Uterus (tissue), 4 donors: ENCODE measurements at places on chromosomes 5 and 9. TPM values are rescaled to one million over a fixed set of nuclear protein-coding genes. Genes with fewer than 3 reads are reported as not detected.

The TMEM252 gene
- 0.69 TPM for total RNA-seq

The SOX30 gene
- total RNA-seq, result not detected

The SCAI gene
- total RNA-seq, result 17.3 TPM

The MYO10 gene
- total RNA-seq, result 30.7 TPM

The SLC1A3 gene
- total RNA-seq, result 15.8 TPM

The GABRA6 gene
- not detected for total RNA-seq

The SLC34A3 gene
- 0.48 TPM for total RNA-seq

The ORM2 gene
- not detected for total RNA-seq

The SPATA31A3 gene
- not detected for total RNA-seq

The PCDHA8 gene
- total RNA-seq, result 1.9 TPM

The PANK3 gene
- 15.6 TPM for total RNA-seq

The APBA1 gene
- total RNA-seq, result 3.6 TPM

The DCTN4 gene
- total RNA-seq, result 56.2 TPM

The EXOSC3 gene
- total RNA-seq, result 12.4 TPM
